ENCODE measurements at places on chromosomes 16 and 17.
A peak's percentile ranks its signal among the peaks of the same experiment; 100 is the strongest.

GRCh38 chr17:64661726-64661975, 456 bp downstream of the SMURF2 start:
- no peak for DNase-seq

GRCh38 chr16:3004781-3005284, 7.9 kb upstream of the CLDN9 start:
- no peak for DNase-seq

DNA sequence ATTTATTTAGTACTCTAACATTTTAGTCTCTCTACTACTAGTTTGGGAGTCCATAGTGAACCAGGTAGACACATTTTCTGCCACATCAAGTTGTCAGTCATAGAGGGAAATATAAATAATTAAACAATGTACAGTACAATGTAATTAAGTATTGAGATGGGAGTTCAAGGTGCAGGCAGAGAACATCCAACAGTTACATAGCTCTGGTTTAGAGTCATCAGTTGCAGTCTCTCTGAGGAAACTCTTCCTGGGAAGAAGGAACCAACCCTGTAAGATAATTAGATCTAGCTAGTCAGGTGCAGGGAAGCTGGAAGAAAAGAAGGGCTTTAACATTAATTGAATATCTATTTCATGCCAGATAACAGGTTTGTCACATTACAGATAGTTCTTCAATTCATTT, 457.9 kb upstream of the DYNLRB2 start:
- no peak for DNase-seq

- DNase-seq: no peak
Observed at GRCh38 chr17:27389542-27390140, 66.6 kb upstream of the KSR1 start.

GRCh38 chr17:58703137-58703915, 10.9 kb downstream of the RAD51C start:
- DNase-seq: no peak

- no peak for DNase-seq
Observed at GRCh38 chr17:7237266-7237760, 1.9 kb downstream of the PHF23 start.

DNA sequence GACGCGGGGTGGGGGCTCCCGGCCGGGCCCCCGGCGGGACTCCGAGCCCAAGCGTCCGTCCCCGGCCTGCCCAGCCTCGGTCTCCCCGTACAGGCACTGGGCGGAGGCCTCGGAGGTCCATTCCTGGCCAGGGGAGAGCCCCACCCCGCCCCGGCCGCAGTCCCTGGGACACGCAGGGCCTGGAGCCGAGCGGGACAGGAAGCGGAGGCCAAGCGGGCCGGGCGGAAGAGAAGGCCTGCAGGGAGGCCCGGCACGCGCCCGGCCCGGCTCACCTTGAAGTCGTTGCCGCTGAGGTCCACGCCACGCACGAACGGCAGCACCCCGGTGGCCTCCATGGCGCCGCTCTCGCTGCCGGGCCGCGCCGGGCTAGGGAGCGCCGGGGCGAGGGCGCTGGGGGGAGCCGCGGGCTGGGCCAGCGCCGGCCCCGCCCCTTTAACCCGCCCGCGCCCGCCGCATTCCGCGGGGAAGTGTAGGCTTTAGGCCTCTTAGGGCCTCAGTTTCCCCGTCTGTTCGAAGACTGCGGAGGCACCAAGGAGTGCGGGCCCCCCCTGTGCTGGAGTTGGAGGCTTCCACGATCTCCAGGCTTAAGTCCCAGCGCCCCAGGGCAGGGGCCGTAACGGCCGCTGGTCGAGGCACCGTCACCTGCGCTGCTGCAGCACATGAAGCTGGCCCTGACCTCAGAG, at the start of gene FLII:
Gene FLII (minus strand): TSS at position 383 of the 683 bp plus-strand sequence. CDS start 48 bp downstream, at position 335.
- DNase-seq: no peak

DNA sequence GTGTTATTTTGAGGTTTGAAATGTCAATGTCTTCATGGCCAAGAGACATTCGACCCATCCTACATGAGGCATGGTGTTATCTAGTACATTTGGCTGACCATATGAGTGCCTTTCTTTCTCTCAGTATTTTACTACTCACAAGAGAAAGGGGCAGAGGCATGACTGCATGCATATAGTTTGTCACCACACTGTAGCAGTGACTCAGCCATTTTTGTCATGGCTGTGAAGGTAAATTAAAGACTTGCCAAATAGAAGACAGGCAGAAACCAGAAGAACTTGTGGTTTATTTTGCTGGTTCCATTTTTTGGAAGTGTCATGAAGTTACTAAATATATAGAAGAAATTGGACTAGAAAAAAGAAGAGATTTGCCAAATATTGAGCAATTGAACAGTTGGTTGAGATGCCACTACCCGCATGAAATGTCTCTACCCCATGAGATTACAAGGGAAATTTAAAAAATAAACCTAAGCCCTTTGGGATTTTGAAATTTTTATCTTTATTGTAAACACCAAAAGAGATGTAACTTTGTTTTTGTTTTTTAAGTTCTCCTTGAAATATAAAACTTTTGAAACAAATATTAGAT, 170.3 kb downstream of the CHD9 start:
- no peak for DNase-seq

- DNase-seq: no peak
Observed at GRCh38 chr16:4477966-4478365, 1.8 kb downstream of the HMOX2 start.

- DNase-seq: no peak
Observed at GRCh38 chr16:65178151-65178550, 56.3 kb upstream of the CDH11 start.

DNA sequence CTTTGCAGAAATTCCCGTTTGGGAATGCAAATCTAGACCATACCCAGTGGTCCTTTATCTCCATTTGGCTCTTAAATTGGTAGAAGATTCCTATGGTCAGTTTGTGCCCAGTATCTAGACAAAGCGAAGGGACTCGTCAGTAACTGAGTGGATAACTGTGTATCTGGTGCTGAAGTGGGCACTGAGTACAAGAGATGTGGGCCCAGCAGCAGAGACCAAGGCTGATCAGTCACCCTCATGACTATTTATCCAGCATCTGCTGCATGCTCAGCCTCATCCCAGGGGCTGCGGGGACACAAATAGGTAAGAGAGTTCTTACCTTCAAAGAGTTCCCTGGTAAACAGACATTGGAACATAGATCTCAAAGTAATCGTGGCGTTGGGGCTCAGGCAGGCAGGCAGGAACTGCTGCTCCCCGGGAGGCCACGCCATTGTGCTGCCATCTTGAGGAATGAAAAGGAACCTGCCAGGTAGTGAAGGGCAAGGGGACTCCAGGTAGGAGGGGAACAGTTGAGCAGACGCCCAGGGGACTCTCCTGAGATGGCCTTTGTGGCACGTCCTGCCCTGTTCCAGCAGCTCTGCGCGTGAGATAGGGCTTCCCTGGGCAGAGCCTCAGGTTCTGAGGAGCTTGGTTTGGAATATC, 10.3 kb downstream of the NT5M start:
- no peak for DNase-seq

- no peak for DNase-seq
Observed at GRCh38 chr17:62804822-62805221, 3.3 kb downstream of the MARCHF10 start.

DNA sequence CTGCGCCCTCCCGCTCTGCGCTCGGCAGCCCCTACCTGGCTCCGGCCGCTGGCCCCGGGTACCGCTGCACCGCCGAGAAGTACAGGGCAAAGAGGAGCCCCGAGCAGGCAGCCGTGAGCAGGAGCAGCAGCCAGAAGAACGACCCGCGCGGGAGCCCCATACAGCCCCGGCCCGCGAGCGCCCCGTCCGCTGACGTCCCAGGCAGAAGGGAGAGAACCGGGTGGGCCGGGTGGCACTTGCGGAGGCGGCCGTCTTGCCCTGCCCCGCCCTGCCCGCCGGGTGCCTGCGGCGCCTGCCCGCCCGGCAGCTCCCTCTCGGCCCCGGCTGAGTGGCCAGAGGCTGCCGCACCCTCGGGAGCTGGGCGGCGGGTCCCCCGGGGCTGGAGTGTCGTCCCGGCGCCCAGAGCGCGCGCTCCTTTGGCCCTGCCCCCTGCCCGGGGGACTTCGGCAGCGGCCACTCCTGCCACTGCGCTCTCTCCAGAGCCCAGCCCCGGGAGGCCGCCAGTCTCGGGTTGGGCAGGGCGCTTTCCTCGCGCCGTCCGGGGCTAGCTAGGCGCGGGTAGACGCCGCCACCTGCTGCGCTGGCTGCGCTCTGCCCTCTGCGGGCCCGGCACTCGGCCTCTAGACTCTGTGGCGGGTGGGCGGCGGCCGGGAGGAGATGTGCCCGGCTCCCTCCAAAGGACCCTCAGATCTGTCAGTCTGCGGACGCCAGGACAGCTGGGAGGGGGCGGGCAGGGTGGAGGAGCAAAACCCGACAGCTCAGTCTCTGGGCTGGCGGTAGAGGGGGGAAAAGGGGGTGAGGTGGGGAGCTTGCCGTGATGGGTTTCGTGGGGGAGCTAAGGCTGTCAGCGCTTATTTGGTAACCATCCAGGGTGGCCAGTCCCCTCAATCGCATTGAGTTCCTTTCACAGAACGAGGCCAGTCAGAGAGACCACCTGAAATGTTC, at the start of gene ST6GALNAC2:
Gene ST6GALNAC2 (minus strand): TSS at position 212 of the 945 bp plus-strand sequence. CDS start 52 bp downstream, at position 160.
- DNase-seq: no peak

DNA sequence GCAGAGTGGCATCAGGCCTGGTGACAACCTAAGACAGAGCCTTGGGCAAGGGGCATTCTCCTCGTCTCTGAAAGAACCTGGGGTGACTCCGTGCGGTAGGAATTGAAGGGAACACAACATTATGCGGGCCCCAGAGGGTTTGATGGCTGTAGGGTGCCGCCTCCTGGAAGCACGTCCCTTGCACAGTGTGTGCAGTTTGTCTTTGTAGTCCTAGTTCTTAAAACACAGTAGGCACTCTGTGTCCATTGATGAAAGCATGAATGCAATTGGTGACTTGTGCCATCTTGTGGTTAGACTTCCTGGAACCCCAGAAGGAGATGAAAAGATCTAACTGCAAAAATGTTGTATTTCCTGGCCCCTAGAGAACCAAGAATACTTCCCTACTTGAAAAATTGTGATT, 279.8 kb downstream of the UTP18 start:
- no peak for DNase-seq

GRCh38 chr16:66903544-66904427, 14.9 kb downstream of the CDH16 start:
- no peak for DNase-seq

DNA sequence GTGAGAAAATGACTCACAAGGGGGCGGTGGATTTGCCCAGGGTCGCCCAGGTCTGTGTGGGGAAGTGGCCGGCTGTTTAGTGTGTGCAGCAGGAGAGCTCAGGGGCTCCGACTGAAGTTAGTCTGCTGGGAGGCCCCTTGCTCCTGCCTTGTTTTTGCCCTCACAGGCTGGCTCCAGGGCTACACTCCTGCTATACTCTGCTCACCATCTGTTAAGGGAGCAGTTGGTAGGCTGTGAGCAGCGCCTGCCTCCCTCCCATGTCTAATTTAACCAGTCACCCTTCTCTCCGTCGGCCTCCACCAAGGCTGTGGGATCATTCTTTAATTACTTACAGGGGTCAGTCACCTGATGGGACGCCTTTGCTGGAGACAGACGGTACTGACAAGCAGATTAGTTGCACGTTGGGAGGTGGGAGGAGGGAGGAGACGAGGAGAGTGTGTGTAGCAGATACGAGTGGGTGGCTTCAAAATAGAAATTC, 35.5 kb downstream of the KSR1 start:
- no peak for DNase-seq

DNA sequence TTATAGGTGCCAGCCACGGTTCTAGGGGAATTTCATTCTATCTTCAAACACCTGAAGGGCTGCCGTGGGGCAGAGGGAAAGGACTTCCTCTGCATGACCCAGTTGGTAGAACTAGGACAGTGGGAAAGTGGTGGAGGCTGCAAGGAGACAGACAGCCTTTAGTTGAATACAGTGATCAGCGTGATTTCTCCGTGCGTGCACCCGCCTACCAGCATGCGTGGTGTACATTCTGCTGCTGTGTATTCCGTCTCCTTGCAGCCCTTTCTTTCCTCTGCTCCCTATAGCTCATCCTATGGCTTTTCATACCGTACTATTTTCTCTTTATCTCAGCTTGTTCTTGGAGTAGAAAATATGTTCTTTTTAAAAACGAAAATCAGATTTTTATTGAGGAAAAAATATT, 146.9 kb downstream of the MRM1 start:
- no peak for DNase-seq

- no peak for DNase-seq
Observed at GRCh38 chr16:86630471-86630870, 52.1 kb downstream of the FOXL1 start.

GRCh38 chr17:29022074-29022473, 16.2 kb upstream of the SEZ6 start:
- DNase-seq: no peak

GRCh38 chr17:82892899-82893565, 53.2 kb upstream of the ZNF750 start:
- no peak for DNase-seq

- no peak for DNase-seq
Observed at GRCh38 chr17:21277332-21277731, 7.2 kb upstream of the MAP2K3 start.

GRCh38 chr17:14775731-14776492, 475.0 kb downstream of the HS3ST3B1 start:
- peak; percentile 83 for DNase-seq

- no peak for DNase-seq
Observed at GRCh38 chr16:81730090-81731051, 48.7 kb upstream of the PLCG2 start.

- no peak for DNase-seq
Observed at GRCh38 chr17:21278450-21279197, 5.9 kb upstream of the MAP2K3 start.

DNA sequence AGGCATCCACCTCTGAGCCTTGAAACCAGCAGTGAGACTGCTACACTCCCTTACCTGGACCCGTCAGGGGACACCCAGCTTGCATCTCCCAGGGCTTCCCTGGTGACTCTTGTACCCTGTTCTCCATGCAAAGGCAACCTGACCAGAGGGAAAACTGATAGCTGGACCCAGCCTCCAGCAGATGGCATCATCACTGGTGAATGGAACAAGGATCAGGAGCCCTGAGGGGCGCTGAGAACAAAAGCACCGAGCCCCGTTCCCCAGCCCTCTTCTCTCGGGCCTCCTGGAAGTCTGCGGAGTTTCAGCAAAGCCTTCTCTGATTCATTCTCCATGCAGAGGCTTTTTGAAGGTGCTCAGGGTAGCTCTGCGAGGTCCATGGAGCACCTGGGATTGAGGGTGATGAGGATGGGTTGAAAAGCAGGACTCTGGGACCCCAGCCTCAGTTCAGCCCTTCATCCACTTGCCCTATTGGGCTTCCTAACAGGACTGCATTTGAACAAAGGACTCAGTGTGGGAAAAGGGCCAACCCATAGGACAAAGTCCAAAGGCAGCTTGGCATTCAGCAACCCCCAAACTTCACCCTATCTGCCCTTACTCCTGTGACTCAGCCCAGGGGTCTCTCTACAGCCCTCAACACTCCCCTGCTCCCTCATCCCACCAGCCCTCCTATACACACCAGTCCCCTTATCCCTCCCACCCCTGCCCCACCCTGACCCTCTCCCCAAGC, 45.0 kb upstream of the LHX1 start:
- DNase-seq: no peak

DNA sequence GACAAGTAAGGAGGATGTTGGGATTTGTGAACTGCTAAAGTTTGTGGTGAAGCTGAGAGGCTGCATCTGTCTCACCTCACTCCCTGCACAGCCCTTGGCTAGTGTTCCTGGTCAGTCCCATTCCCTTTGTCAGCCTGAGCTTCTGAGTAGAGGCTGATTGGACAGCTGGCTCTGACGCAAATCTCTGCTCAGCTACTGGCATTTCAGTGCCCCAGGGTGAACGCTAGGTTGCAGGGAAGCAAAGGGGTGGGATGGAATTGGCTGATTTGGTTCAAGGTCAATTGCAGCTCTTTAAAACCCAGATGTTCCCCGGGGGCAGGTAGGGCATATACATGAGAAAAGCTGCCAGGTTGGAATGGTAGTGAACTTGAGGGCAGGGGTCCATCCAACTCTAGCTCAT, 23.1 kb upstream of the CNOT1 start:
- DNase-seq: no peak

Measured in keratinocyte (primary cell).